Gastroesophageal sphincter (tissue), 4 donors: ENCODE measurements at places on chromosomes 7 and 10. TPM values are rescaled to one million over a fixed set of nuclear protein-coding genes. Genes with fewer than 3 reads are reported as not detected.
A peak's percentile ranks its signal among the peaks of the same experiment; 100 is the strongest.

The VSTM4 gene
- total RNA-seq = 25.1 TPM

The CEP41 gene
- 6.2 TPM for total RNA-seq

The DDC gene
- total RNA-seq = not detected

The FGFBP3 gene
- total RNA-seq = 0.50 TPM

The CAMK2B gene
- total RNA-seq = 1.2 TPM

The COL13A1 gene
- total RNA-seq = 6.8 TPM

The PSMC2 gene
- total RNA-seq = 119 TPM

The HOXA6 gene
- 0.46 TPM for total RNA-seq

The ARMC3 gene
- not detected for total RNA-seq

DNA sequence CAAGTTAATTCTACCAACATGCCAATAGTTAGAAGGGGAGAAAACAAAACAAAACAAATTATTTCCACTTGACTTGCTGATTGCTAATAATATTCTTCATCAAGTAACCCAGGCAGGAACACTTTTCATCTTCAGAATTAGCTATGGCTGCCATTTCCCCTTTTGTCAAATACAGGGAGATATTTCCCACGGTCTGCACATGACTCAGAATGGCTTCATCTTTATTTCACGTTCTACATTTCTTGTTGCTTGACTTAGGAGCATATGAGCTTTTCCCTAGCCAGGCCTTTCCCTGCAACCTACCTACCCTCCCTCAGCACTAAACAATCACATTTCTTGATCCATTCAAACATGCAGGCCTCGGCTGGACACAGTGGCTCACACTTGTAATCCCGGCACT, 6.5 kb downstream of the CPVL start:
- no peak for ATAC-seq

DNA sequence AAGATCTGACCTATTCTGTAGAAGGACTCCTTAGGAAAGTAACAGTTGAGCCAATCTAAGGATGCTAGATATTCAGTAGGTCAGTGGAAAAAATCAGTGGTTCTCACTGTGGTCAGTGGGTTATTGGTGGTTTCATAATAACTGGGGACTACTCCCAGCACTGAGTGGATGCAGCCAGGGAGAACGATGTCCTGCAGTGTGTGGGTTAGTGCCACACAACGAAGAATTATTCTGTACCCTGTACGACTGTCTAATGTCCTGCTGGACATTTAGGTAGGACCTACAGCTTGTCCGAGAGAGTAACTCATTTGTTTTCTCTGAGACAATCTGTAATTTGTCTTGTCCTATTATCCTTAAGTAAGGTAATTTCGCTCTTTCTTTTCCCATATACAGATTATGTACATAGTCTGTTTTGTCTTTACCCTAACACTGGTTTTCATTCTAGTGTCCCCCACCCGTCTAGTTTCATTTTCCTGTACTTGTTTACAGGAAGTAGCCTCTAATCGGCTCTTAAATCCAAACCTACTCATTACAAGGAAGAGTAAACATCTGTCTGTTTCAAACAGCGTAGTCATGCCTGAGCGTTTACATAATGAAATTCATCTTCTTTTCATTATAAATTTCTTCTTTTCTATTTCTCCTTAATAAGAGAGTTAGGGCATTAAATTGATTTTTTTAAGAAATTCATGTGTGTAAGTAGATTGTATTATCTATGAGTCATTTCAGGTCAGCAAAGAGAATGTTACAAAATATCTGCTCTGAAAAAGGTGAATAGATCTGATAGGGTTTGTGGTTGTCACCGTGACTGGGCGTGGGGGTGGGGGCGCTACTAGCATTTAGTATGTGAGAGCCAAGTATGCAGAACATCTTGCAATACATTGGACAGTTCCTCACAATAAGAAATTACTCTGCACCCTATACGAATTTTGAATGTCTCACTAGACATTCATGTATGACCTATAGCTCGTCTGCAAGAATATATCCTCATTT, 8.3 kb upstream of the ZC3HAV1L start:
- no peak for ATAC-seq

- ATAC-seq = no peak
These were observed 27.5 kb upstream of the EZH2 start for GRCh38 chr7:148911626-148912025.

DNA sequence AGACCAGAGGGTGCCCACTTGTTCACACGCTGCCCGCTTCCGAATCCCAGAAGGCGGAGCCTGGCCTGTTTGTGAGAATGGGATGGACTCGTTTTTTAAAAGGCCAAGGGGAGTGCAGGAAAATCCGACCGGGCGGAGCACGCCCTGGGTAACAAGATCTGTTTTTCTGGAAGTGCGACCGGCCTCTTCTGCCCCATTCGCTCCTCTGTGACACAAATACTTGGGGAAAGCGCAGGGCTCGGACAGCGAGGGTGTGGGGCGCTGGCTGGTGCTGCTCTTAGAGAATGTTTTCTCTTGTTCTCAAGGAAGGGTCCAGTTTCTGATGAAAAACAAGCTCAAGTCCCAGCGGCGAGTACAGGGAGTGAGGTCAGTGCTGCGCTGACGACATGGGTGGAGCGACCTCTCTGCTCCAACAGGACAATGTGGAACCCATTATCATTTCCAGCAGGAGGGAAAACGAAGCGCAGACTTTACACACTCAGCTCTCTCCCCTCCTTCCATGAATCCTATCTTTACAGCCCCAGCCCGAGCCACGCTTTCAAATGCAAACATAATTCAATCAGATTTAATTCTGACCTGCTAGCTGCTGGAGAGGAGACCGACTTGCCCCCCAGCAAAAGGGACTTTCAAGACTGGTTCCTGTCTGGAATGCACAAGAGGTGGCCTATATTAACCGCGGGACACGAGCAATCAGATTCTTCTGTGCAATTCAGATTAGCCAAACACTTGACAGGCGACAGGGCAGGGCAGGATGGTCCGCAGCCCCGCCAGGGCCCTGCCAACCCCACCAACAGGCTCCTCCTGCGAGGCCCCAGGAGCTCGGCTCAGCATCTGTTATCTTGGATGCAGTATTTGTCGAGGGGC, 1.1 kb downstream of the RADIL start:
- peak; percentile 73 for ATAC-seq

- no peak for ATAC-seq
These were observed 31.2 kb downstream of the ABLIM1 start for GRCh38 chr10:114626841-114627240.

- ATAC-seq = no peak
These were observed 2.1 kb downstream of the CAV1 start for GRCh38 chr7:116526897-116527296.

GRCh38 chr7:83394776-83395175, 232.1 kb upstream of the PCLO start:
- ATAC-seq = no peak

DNA sequence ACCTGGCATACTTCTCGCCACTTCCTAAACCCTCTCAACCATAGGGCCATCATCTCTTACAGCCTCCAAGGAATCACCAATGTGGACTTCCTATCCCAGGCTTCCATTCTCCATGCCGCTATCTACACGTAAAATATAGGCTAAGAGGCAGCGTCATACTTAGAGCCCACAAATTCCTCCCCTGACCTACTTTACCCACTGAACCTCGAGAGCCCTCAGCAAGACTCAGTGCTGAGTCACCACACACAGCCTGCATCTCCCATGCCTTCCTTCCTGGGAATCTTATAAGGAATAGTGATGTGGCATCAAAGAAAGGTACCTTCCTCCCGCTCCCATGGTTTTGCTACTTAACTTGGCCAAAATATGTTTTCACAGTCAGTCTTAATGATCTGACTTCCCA, 435.6 kb upstream of the NFE2L3 start:
- ATAC-seq = no peak

DNA sequence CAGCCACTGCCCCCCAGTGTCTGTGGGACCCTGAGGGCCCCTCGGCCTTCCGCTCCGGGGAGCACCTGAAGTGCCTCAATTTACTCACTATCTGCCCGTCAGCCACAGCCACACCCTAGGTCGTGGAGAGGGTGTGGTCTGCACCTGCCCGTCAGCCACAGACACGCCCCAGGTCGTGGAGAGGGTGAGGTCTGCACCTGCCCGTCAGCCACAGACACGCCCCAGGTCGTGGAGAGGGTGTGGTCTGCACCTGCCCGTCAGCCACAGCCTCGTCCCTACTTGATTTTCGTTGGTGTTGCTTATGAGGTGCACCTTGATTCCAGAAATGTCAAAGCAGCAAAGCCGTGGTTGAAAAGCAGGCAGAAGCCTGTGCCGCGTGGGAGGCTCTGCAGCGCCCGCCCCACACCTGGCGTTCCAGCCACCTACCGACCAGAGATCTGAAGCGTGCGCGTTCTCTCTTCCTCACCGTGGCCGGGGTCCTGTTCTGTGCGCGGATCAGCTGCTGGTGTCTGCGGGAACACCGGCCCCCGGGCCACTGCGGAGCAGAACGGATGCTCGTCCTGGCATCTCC, 101.6 kb downstream of the DYNC2I1 start:
- peak; percentile 32 for ATAC-seq

DNA sequence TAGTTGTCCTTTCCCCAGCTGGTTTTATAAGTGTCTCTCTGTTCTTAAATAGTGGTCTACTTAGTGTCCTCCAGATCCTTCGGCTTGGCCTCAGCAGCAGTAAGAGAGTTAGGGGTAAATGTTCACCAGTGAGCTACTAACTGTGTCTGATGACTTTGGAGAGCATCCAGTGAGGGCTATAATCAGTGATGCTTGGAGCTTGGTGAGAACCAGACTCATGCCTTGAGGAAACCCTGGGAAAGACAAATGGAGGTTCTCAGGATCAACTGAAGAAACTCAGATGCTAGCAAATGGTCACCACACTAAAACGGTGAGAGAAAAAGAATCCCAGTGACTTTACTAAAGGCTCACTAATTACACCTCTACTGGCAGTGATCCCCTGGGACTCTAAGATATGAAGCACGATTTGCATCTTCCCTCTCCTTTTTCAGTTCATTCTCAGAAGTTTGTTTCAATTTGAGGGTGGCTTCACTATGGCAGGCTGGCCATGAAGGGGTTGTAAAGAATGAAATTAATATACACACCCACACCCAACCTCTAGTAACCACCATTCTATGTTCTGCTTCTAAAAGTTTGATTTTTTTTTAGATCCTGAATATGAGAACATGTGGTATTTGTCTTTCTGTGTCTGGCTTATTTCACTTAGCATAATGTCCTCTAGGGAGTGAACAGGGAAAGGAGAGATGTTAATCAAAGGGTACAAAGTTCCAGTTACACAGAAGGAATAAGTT, 177.9 kb downstream of the PDE1C start:
- ATAC-seq = no peak

DNA sequence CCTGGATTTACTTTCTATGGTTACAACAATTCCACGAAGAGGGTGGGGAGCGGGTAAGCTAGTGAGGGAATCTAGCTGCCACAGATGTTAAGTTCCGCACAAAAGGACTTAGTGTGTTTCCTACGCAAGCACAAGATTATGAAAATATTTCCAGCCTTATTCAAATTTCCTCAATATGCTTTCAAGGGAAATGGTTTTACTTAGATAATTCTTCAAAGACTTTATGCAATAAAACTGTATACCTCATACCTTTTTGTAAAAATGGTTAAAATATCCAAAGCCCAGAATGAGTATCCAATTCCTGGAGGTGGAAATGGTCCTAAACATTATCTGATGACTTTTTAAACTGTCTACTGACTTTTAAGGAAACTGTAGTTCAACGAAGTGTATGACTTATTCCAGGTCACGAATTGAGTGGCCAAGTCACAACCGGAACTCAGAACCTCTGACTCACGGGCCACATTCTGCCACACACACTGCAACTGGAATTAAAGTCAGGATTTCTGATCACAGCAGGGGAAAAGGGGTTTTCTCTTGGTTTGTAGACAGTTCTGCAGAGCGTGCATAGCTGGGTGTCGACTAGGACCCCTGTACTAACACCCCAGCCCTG, 20.2 kb upstream of the INSIG1 start:
- no peak for ATAC-seq

- ATAC-seq = no peak
These were observed 257.3 kb downstream of the PTEN start for GRCh38 chr10:88120599-88121333.

GRCh38 chr10:119643306-119644204, 7.6 kb upstream of the BAG3 start:
- ATAC-seq = no peak

DNA sequence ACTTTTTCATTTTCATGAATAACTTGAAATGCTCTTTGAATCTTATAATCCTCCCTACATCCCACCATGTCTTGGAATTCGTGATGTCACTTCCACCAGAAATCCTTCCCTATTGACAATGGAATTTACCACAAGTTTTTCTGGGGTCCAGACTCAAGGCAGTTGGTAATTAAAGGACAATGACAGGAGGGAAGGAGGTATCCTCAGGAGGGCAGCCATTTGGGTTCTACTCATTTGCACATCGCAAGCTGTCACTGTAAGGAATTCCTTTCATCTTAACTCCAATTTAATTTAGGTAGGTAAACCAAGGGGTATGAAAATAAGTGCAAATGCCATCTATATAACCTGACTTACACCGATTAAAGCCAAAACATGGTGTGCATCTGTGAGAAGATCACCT, 21.9 kb downstream of the LRRC17 start:
- ATAC-seq = no peak

GRCh38 chr7:149762610-149763009, 10.8 kb downstream of the ZNF467 start:
- no peak for ATAC-seq

GRCh38 chr7:135414850-135415439, 95.0 kb downstream of the CNOT4 start:
- no peak for ATAC-seq

- no peak for ATAC-seq
These were observed 106.7 kb upstream of the INSYN2A start for GRCh38 chr10:127303105-127303504.

DNA sequence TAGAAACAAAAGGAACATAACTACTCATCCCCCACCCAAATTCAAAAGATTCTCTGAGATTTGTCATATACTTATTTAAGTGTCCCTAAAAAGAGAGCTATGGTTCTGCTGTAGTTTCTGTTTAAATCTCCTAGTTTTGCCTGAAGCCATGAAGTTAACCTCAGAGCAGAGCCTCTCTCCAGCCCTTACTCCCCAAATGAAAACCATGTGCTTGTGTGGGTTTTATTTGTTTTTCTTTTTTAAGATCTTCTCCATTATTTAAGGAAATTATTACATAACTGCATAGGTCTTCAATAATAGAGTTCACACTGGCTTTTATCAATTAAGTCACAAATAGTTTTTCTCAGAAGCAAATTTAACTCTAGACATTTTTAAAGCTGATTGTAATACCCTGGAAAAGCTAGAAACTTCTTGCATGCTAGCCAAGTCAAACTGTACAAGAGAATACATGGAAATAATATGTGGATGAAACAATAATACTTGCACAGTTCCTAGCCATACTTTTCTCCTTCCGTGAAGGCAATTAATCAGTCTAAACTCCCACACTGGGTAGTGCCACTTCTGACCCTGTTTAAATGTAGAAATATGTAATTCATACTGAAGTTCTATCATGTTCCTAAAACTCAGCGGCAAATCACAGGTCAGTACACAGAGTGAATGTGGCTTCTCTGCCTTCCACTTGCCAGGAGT, 579.7 kb downstream of the SUGCT start:
- ATAC-seq = no peak

GRCh38 chr10:99698504-99699080, 33.3 kb downstream of the COX15 start:
- no peak for ATAC-seq
